ENCODE measurements at places on chromosomes 4 and X.

DNA sequence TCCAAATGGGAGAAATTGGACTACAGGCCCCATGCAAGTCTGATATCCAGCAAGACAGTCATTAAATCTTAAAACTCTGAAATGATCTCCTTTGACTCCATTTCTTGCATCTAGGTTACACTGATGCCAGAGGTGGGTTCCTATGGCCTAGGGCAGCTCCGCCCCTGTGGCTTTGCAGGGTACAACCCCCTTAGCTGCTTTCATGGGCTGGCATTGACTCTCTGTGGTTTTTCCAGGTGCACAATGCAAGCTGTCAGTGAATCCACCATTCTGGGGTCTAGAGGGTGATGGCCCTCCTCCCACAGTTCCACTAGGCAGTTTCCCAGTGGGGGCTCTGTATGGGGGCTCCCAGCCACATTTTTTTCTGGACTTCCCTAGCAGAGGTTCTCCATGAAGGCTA lies 228.5 kb upstream of the ADAMTS3 start:
- H3K27me3 ChIP-seq = no peaks in the 10 kb centered on the region
- H3K4me3 ChIP-seq = no peak overlapping the region
- H3K4me1 ChIP-seq = no peaks in the 10 kb centered on the region

GRCh38 chrX:111609206-111609605 lies 71.8 kb upstream of the ALG13 start:
- no peaks in the 10 kb centered on the region for H3K27me3 ChIP-seq
- H3K4me3 ChIP-seq = no peak overlapping the region
- no peak overlapping the region for H3K27ac ChIP-seq
- H3K4me1 ChIP-seq = no peaks in the 10 kb centered on the region

GRCh38 chr4:16827794-16828724 lies 70.4 kb downstream of the LDB2 start:
- H3K27ac ChIP-seq = no peak overlapping the region
- H3K27me3 ChIP-seq = no peaks in the 10 kb centered on the region
- DNase-seq = no peak
- no peaks in the 10 kb centered on the region for H3K36me3 ChIP-seq

- no peaks in the 10 kb centered on the region for H3K36me3 ChIP-seq
- no peak for DNase-seq
- no peaks in the 10 kb centered on the region for H3K27me3 ChIP-seq
- H3K4me1 ChIP-seq = no peaks in the 10 kb centered on the region
Observed at GRCh38 chrX:115318139-115318538, 28.6 kb downstream of the LUZP4 start.

GRCh38 chr4:173057901-173058300 lies 110.7 kb upstream of the GALNT7 start:
- no peaks in the 10 kb centered on the region for H3K36me3 ChIP-seq
- H3K4me3 ChIP-seq = no peak overlapping the region
- no peaks in the 10 kb centered on the region for H3K4me1 ChIP-seq
- H3K27me3 ChIP-seq = peaks cover 4% of the 10 kb centered on the region

GRCh38 chr4:184693056-184693455 lies 40.8 kb downstream of the CENPU start:
- H3K4me3 ChIP-seq = no peak overlapping the region
- no peak for DNase-seq
- no peaks in the 10 kb centered on the region for H3K4me1 ChIP-seq
- no peaks in the 10 kb centered on the region for H3K27me3 ChIP-seq
- H3K27ac ChIP-seq = no peak overlapping the region

GRCh38 chr4:65917486-65917885 lies 247.2 kb upstream of the EPHA5 start:
- H3K4me3 ChIP-seq = no peak overlapping the region
- H3K27me3 ChIP-seq = no peaks in the 10 kb centered on the region
- DNase-seq = no peak
- H3K27ac ChIP-seq = no peak overlapping the region
- H3K4me1 ChIP-seq = no peaks in the 10 kb centered on the region

DNA sequence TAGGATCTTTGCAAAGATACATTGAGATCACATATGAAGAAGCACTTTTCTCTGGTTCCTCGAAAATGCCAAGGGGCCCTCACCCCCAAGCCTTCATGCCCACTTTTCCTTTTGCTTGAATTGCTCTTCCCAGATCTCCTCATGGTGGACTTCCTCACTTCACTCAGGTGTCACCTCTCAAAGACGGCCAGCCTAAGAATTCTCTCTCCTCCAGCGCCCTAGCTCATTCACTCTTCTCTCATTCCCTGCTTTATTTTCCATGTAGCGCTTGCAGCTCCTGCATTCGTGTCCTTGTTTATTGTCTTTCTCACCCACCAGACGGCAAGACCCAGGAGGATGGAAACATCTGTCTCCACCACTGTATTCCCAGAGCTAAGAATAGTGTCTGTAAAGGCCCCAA lies 32.9 kb downstream of the CCKAR start:
- peaks cover 5% of the 10 kb centered on the region for H3K4me1 ChIP-seq
- H3K4me3 ChIP-seq = no peak overlapping the region
- no peaks in the 10 kb centered on the region for H3K27me3 ChIP-seq
- DNase-seq = no peak
- no peak overlapping the region for H3K27ac ChIP-seq

DNA sequence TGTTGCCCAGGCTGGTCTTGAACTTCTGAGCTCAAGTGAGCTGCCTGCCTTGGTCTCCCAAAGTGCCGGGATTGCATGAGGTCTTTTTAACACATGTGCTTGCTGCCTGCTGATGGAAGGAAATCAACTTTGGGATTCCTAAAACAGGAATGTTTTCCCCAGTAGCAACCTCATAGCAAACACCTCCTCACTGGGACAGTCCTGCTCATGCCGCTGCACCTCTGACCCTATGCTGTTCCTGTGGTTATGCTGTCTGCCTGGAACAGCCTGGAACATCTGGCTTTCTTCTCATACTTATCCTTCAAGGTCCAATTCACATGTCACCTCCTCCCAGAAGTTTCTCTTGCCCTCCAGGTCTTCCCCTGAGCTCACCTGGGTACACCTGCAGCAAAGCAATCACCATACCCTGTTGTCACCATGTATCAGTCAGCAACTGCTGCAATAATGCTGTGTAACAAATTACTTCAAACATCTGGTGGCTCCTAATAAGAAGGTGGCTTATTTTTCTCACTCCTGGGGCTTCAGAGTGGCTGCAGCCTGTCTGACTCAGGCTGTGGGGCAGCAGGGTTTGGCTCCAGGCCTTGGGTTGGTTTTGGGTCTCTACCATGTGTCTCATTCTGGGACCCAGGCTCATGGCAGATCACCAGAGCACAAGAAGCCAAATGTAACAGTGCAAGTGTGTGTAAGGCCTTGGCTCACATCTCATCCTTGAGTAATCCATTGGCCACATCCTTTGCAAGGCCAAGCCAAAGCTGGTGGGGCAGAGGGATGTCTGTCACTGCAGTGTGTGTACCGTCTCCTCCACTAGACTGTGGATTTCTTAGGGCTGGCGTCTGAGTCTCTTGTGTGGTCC lies 59.4 kb upstream of the SORCS2 start:
- no peaks in the 10 kb centered on the region for H3K36me3 ChIP-seq
- H3K4me3 ChIP-seq = no peak overlapping the region
- no peaks in the 10 kb centered on the region for H3K27me3 ChIP-seq
- H3K27ac ChIP-seq = no peak overlapping the region

GRCh38 chr4:145181091-145181501 lies 707 bp upstream of the OTUD4 start:
- H3K4me1 ChIP-seq = peaks cover 25% of the 10 kb centered on the region
- H3K27ac ChIP-seq = peak overlapping the region; percentile 91
- no peaks in the 10 kb centered on the region for H3K36me3 ChIP-seq
- peak overlapping the region; percentile 82 for H3K4me3 ChIP-seq

GRCh38 chr4:137768196-137768595 lies 235.9 kb upstream of the PCDH18 start:
- no peak overlapping the region for H3K27ac ChIP-seq
- no peak for DNase-seq
- no peaks in the 10 kb centered on the region for H3K4me1 ChIP-seq
- H3K4me3 ChIP-seq = no peak overlapping the region

DNA sequence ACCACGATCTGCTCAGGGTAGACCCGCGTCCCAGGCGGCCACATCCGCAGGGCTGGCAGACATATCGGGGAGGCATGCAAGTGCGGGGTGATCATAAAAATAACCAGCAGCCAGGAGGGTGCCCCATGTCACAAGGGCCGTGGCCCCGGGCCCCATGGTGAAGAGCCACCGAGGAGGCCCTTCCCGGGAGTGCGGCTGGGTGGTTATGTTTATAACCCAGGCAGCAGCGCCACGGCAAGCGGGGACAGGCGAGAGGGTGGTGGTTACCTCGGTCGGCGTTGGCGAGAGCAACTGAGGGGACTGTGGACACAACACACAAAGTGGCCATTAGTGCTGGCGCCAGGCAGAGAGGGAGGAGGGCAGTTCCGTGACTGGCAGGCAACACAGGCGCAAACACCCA lies 92.7 kb upstream of the AFAP1 start:
- no peak for DNase-seq
- H3K4me3 ChIP-seq = no peak overlapping the region
- H3K4me1 ChIP-seq = peaks cover 14% of the 10 kb centered on the region
- H3K36me3 ChIP-seq = no peaks in the 10 kb centered on the region

DNA sequence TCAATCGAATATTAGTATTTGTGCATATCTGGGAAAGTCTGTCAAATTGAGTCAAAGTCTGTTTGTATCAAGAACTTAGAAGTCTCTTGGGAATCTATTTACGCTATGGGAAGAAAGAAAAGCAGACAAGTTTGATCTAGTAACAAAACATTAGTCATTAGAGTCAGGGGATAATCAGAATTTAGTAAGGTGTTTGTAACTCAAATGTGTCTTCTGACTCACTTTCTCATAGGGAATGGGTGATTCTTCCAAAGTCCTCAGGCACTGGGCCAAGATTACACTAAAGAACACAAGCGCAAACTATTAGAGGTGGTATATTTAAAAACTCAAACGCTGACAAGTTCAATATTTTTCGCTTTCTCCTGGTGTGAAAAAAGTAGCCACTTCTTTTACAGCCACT lies 926.5 kb downstream of the PDHA2 start:
- H3K27ac ChIP-seq = no peak overlapping the region
- DNase-seq = no peak
- H3K4me1 ChIP-seq = no peaks in the 10 kb centered on the region
- H3K36me3 ChIP-seq = no peaks in the 10 kb centered on the region
- no peaks in the 10 kb centered on the region for H3K27me3 ChIP-seq
- H3K4me3 ChIP-seq = no peak overlapping the region

DNA sequence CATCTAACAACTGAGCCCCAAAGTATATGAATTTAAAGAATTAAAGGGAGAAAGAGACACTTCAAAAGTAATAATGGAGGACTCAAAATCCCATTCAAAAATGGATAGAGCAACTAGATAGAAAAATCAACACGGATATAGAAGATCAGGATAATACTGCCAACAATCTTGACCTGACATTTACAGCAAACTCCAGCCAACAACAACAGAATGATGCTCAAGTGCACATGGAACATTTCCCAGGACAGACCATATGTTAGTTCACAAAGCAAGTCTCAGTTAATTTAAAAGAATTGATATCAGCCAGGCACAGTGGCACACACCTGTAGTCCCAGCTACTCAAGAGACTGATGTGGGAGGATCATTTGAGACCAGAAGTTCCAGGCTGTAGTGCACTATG lies 72.0 kb upstream of the SMARCAD1 start:
- no peaks in the 10 kb centered on the region for H3K4me1 ChIP-seq
- H3K27ac ChIP-seq = no peak overlapping the region
- no peak for DNase-seq

GRCh38 chr4:164706675-164707074 lies 47.3 kb upstream of the SMIM31 start:
- H3K36me3 ChIP-seq = no peaks in the 10 kb centered on the region
- H3K27me3 ChIP-seq = no peaks in the 10 kb centered on the region
- H3K4me1 ChIP-seq = no peaks in the 10 kb centered on the region
- H3K4me3 ChIP-seq = no peak overlapping the region
- DNase-seq = no peak

GRCh38 chrX:31223817-31224216 lies 152.0 kb upstream of the FTHL17 start:
- no peak overlapping the region for H3K4me3 ChIP-seq
- no peaks in the 10 kb centered on the region for H3K27me3 ChIP-seq
- no peaks in the 10 kb centered on the region for H3K4me1 ChIP-seq

DNA sequence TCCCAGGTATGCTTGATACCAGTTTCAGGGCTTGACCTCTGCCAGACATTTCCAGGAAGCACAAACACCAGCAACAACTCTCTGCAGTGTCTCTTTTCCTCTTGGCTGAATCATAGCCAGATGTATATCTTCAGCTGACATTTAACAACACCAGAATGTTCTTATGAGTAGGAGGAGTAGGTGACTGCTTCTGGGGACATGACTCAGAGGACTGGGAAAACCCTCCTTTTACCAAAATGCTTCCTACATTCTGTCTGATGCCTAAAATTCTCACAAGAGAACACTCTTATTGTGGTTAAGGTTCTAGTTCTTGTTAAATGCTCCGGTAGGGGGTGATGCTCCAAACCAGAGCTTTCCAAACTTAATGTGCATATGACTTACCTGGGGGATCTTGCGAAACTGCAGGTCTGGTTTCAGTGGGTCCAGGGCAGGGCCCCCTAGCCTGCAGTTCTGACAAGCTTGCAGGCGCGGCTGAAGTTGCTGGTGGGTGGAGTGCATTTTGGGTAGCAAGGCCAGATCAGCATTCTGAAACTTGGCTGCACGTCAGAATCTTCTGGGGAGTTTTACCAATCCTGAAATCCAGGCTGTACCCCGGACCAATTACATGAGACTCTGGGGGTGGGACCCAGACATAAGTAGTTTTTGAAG lies 329.3 kb upstream of the RPS6KA3 start:
- no peaks in the 10 kb centered on the region for H3K4me1 ChIP-seq
- H3K27ac ChIP-seq = no peak overlapping the region
- no peak for DNase-seq
- no peaks in the 10 kb centered on the region for H3K27me3 ChIP-seq
- H3K4me3 ChIP-seq = no peak overlapping the region

GRCh38 chr4:71275570-71275969 lies 63.2 kb upstream of the SLC4A4 start:
- no peaks in the 10 kb centered on the region for H3K27me3 ChIP-seq
- no peaks in the 10 kb centered on the region for H3K36me3 ChIP-seq
- no peak for DNase-seq
- no peak overlapping the region for H3K4me3 ChIP-seq
- H3K27ac ChIP-seq = no peak overlapping the region
- H3K4me1 ChIP-seq = peaks cover 14% of the 10 kb centered on the region

DNA sequence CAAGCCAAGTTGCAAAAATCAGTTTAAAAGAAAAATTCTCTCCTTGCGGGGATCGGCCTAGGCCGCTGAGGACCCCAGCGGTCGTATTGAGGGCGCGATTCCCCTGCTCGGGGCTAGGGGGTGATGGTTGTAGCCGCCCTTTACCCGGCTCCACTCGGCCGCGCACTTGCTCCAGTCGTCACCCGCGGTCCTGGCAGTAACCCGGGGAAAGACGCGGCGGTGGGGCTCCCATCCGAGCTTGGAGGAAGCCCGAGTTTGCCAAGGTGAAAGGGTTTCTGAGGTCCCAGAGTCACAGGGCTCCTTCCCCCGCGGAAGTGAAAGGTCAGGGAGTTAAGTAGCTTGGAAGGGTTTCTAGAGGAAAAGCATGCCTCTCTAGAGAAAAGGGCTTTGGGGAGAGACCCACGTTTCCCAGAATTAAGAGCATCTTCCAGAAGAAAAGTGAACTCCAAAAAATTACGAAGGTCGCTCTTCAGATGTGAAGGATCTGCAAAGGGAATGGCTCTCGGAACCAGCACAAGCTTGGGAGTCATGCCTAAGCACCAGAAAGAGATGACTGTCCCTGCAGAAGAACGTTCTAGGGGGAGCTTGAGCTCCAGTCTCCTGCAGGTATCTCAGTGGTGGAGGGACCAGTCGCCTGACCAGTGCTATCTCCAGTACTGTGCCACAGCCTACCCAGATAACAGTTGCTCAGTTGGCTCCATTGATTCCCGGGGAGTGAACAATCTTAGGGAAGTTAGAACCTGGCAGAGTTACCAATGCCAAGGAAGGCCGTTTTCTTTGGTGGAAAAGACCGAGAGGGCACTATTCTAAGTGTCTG lies 875 bp downstream of the LAP3 start:
- no peaks in the 10 kb centered on the region for H3K27me3 ChIP-seq
- H3K36me3 ChIP-seq = peaks cover 23% of the 10 kb centered on the region
- peak overlapping the region; percentile 96 for H3K27ac ChIP-seq

All from natural killer cell (primary cell).